ENCODE measurements at places on chromosomes 3 and 15.

DNA sequence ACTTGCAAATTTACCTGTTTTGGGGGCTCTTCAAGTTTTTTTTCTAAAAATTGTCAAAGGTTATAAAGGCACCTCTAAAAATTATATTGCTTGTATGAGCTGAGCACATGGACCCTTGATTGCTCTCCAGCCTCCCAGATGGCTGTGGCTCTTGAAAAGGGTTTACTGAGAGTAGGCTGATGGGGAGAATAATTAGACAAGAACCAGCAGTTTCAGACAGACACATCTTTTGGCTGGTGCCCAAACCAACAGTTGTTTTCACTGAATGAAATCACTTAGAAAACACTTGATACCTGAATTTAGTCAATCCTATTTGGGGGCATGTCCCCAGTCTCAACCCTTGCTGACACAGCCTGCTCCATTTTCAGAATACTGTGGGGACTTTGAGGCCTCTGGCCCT, 217.6 kb downstream of the KBTBD8 start:
- no peak for DNase-seq

DNA sequence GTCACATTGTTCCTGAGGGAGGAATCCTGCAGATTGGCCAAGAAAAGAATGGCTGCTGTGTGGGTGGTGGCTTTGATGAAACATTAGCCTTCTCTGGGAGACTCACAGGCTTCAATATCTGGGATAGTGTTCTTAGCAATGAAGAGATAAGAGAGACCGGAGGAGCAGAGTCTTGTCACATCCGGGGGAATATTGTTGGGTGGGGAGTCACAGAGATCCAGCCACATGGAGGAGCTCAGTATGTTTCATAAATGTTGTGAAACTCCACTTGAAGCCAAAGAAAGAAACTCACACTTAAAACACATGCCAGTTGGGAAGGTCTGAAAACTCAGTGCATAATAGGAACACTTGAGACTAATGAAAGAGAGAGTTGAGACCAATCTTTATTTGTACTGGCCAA, 6.1 kb downstream of the PTX3 start:
- DNase-seq, result no peak

DNA sequence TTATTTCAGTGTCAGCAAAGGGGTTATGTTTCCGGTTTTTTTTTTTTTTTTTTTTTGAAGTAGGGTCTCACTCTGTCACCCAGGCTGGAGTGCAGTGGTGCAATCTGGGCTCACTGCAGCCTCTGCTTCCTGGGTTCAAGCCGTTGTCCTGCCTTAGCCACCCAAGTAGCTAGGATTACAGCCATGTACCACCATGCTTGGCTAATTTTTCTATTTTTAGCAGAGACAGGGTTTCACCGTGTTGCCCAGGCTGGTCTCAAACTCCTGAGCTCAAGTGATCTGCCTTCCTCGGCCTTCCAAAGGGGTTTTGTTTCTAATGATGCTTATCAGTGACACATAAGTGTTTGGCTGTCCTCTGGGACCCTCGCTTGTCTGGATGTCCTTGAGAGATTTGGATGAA, 235.7 kb upstream of the C2CD4B start:
- no peak for DNase-seq

- no peak for DNase-seq
Measured at GRCh38 chr3:123876858-123877257, 7.3 kb downstream of the MYLK start.

DNA sequence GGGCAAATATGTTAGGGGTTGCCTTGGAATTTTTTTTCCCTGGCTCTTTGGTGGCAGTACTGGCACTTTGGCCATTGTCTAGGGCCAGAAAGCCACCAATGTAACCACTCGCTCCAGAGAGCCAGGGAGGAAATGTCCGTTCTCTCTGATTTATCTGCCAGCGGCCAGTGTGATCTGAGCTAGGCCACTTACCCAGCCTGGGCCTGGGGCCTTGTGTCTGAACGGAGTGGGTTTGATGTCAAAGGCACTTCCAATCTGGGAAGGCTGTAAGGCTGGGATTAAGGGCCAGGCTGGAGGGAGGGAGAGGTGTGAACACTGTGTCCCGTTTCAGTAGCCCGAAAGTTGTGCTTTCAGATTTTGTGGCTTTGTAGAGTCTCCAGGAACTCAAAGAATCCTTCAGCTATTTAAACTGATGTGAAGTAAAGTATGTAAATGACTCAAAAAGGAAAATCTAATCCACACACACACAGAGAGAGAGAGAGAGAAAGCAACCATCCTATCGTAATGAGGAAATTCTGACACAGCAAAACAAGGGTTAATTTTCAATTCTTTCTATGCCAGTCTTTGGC, 271.0 kb downstream of the PDZRN3 start:
- no peak for DNase-seq

DNA sequence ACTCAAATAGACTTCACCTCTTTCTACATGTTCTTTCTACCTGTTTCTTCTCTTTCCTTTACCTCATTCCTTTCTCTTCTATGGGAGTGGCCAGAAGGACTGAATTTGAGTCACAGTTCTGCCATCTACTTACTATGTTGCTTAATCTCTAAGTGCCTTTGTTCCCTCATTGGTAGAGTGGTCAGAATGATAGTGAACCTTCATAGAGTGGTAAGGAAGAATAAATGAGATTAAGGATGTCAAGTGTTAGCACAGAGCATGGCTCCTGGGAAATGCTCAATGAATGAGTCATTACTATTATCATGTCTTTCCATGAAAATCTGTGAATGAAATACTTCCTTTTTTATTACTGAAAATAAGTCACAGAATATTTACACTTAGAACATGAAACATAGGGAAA, 17.5 kb downstream of the TMEM207 start:
- no peak for DNase-seq

DNA sequence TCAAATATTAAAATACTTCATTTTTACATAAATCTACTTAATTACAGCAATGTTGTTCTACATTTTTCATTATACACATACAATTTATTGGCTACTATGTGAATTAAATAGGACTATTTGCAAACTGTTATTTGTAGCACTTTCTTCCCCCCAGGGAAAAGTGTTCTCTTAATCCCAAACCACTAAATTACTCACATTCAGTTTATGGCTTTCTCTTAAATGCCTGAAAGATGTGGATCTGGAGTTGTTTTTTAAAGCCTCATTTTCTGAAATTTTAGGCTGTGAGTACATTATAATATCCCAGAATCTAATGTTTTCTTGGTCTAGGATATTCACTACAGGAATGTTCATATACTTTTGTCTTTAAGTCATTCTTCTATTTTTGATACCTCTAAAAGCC, 32.7 kb downstream of the PRTG start:
- DNase-seq, result no peak

DNA sequence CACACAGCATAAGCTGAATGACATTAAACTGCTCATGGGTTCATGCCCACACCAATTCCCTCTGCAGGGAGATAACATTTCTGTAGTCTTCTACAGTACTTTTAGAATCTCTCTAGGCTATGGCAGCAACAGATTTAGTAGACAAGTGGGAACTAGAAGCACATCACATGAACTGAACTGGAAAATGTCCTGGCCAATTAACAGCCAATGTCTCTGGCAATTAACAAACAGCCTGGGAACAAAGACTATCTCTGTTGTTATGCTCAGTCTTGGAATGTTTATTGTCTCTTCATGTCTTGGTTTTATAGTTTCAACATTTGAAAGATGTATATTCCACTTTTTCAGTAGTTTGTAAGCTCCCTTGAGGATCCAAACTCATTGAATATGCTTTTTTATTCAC, 523.2 kb upstream of the NAALADL2 start:
- no peak for DNase-seq

- no peak for DNase-seq
Measured at GRCh38 chr3:170848292-170848917, 21.6 kb downstream of the RPL22L1 start.

GRCh38 chr3:42501681-42502428, 588 bp upstream of the VIPR1 start:
- no peak for DNase-seq

GRCh38 chr15:28125673-28126651, 26.8 kb upstream of the OCA2 start:
- DNase-seq, result no peak

- no peak for DNase-seq
Measured at GRCh38 chr3:111761309-111761795, 97.7 kb upstream of the PHLDB2 start.

DNA sequence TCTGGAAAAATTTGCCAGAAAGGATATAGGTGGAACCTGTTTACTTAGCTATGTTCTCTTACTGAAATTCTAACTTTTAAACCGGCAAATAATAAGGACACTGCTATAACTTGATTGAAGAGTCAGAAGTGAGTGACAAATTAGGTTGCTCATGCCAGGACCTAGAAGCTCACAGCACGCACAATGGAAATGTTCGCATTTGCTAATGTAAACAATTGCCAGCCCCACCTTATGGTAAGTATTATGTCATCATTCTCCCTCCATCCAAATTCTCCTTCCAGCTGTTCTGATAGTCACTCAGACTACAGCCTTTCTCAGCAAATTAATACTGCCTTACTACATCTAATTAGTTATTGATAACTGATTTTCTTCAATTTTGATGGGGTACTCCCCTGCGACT, 4.8 kb upstream of the STXBP5L start:
- no peak for DNase-seq

GRCh38 chr3:114307222-114307830, 13.5 kb downstream of the TIGIT start:
- DNase-seq, result no peak

DNA sequence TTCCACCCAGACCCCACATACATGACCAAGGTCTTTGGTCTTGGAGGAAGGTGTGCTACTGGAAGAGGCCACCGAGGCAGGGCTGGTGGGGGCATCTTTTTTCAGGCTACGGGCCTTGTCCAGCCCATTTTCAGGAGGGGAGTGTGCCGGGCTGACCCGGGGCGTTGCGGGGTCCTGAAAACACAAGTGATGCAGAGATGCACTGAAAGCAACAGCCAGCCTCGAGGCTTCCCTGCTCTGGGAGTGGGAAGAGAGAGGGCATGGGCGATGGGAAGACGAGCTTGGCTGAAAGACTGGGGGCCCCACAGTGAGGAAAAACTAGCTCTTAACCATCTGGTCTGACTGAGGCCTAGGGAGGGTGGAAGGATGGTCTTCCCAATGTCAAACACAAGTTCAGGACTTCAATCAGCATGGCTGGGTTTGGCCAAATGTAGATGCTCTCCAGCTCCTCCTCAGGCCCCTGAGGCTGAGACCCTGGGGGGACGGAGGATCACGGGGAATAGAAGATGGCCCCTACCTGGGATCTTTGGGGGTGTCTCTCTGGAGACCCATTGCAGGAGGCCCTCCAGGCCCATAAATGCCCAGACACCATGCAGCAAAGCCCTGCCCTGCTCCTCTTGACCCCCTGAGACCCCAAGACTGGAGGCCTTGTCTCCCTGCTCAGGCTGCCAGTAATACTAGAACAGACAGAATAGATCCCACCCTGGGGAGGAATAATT, 38.9 kb downstream of the TLE3 start:
- no peak for DNase-seq

- DNase-seq, result no peak
Measured at GRCh38 chr15:79513940-79514339, 81.8 kb downstream of the MINAR1 start.

GRCh38 chr15:33701304-33701696, 267.0 kb upstream of the CHRM5 start:
- DNase-seq, result no peak

DNA sequence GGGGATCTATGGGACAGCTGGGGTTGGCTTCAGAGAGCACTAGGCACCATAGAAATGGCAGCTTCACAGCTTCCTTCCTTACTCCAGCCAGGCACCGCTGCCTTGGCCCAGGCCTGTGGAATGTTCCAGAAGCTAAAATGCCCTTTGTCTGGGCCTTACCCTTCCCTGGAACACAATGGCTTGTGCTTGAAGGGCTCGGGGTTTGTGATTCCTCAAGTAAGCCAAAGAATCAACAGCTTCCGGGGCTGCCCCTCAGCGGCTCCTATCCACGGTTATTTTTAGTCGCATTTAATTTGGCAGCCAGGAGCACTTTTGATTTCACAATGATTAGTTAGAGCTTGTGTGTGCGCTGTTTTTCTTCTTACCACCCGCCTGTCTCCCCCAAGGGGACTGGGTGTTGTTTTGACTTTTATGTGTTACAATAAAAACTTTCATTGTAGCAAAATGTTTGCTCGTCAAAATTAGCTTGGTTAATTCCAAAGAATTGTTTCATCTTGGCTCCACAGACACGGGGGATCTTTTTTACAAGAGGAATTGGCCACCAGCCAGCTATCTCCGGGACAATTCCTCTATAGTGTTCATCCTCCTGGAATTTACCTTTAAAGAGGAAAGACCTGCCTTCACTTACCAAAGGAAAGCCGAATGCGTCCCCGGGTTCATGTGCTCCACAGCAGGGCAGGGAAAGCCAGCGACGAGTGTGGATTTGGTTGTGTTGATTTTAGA, 73.8 kb downstream of the TLE3 start:
- no peak for DNase-seq

- no peak for DNase-seq
Measured at GRCh38 chr3:58562498-58562897, 14.7 kb downstream of the FAM107A start.

DNA sequence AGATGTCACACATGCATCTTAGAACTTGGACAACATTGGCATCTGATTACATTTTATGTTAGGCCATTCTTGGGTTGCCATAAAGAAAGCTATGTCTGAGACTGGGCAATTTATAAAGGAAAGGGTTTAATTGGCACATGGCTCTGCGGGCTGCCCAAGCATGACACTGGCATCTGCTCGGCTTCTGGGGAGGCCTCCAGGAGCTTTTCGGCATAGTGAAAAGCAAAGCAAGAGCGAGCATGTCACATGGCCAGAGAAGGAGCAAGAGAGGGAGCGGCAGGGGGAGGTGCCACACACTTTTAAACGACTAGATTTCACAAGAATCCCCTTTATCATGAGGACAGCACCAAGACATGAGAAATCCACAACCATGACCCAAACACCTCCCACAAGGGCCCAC, 11.3 kb downstream of the RYR3 start:
- DNase-seq, result no peak

- no peak for DNase-seq
Measured at GRCh38 chr3:46709721-46710120, 7.9 kb downstream of the PRSS50 start.

GRCh38 chr3:81043660-81044199, 717.7 kb downstream of the GBE1 start:
- no peak for DNase-seq
